KG1 (cell line): ENCODE measurements at places on chromosomes 16 and 17.

DNA sequence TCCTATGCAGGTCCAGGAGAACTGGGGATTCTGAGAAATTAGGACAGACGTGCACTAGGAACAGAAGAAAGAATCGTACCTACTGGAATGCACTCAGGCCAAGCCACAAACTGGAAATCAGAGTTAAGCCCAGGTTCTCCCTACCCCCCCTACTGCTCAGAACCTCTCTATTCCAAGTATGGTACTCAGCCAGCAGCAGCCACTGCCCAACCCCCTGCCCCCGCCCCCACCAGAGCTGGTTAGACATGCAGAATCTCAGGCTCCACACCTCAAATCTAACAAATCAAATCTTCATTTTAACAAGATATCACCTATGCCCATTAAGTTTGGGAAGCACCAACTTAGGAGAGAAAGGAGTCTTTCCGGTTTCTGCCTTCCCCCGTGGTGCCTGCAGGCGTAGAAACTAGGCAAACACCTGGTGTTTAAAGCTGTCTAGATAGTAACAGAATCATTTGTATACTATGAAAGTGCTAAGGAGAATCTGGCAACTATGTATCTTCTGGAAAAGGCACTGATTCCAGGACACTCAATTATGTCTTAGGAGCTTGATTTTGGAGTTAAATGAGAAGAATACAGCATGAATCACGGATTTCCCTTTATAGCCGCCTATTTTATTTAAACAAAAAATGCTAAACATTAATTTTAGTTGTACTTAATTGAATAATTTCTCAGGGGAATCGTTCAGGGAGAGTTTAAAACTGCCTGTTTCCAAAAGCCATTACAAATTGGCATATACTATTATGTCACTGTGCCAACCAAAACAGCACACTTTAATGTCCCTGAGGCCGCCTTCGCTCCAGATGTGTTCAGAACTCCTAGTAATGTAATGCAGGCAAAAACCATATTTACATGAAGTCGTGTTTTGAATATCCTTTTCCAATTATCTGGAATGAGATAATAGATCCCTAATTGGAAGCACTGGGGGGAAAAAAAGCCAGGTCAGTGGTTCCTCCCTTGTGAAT is 166.5 kb downstream of the STX8 start:
- DNase-seq: no peak

DNA sequence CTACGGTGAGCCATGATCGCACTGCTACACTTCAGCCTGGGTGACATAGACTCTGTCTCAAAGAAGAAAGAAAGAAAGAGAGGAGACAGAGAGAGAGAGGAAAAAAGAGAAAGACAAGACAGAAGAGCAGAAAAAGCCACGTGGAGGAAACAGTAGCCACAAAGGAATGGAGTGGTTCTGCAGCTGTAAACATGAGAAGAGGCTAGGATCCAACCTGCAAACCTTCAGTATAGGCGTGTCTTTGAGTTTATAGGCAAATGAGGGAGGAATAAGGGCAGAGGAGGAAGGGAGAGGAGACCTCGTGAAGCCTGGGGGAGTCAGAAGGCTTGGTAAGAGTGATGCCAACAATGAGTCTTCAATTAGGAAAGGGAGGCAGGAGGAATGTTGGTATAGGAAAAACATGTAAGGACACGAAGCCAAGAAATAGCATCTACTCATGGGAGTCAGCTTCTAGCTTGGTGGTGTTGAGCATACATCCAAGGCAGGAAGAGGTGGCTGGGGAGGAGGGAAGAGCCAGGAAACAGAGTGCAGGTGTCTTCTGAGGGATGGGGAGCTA is 3.9 kb downstream of the MED9 start:
- no peak for DNase-seq

- DNase-seq: no peak
Measured at GRCh38 chr17:3167574-3167973, 29.7 kb upstream of the OR1A2 start.

DNA sequence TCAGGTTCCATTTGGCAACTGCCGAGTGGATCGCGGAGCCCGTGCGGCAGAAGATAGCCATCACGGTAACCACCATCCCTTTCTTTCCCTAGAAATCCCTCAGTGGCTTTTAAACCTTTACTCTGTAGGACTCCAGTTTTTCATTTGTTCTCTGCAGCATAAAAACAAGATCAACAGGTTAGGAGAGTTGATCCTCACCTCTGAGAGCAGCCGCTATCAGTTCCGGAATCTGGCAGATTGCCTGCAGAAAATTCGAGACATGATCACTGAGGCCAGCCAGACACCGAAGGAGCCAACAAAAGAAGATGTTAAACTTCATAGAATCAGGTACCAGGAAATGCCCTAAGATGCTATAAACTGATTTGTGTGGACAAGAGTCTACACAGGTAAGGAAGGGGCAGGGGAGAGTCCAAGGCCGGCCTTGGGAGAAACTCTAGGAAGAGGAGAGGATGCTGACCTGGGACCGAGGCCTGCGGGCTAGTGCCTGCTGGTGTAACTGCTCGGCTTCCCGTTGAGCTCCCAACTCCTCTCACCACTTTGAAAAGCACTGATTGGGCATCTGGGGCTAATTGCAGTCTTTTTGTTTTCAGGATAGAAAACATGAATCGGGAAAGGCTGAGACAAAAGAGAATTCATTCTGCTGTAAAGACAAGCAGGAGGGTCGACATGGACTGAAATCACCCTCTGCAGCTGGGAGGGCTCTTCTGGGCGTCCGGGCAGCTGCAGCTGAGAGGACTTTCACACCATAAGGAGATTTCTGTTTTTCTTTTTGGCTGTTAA is 8.1 kb downstream of the MRPL58 start:
- DNase-seq: no peak

- DNase-seq: peak; percentile 76
Measured at GRCh38 chr17:81018044-81018802, 16.7 kb upstream of the BAIAP2 start.

DNA sequence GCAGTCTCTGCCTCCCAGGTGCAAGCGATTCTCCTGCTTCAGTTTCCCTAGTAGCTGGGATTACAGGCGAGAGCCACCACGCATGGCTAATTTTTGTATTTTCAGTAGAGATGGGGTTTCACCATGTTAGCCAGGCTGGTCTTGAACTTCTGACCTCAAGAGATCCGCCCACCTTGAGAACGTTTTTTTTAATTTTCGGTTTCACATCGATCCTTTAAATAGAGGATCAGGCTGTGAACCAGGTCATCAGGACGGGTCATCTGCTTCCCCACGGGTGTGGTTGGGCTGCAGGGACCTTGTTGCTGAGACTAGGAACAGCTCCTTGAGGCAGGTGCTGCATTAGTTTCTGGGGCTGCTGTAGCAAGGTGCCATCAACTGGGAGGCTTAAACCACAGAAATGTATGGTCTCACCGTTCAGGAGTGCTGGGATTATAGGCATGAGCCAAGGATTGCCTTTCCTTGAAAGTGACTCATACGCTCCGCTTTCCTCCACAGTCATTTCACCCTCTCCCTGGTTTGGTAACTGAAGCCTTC is 7.9 kb upstream of the NAGPA start:
- DNase-seq: no peak

DNA sequence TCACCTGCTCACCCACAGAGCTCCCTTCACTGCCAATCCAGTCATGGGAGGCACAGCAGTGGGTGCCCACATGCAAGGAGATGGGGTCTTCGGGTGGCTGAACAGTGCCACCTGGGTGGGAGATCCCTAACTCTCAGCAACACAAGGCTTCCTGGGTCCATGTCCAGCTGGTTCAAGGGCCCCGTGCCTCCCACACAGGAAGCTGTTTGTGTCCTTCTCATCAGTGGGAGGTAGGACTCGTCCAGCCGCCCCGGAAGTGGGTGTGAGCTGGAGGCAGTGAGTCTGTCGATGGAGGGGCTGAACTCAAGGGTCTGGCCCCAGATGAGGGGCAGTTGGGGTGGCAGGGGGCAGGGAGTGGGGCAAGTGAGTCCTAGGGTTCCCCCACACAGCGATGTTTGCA is 1.6 kb downstream of the FBXL16 start:
- DNase-seq: no peak

- no peak for DNase-seq
Measured at GRCh38 chr17:75084039-75084660, 3.6 kb upstream of the SLC16A5 start.

- no peak for DNase-seq
Measured at GRCh38 chr16:8887952-8888560, 5.9 kb downstream of the LITAFD start.

GRCh38 chr17:28738680-28739384 is 5.0 kb upstream of the TRAF4 start:
- no peak for DNase-seq

DNA sequence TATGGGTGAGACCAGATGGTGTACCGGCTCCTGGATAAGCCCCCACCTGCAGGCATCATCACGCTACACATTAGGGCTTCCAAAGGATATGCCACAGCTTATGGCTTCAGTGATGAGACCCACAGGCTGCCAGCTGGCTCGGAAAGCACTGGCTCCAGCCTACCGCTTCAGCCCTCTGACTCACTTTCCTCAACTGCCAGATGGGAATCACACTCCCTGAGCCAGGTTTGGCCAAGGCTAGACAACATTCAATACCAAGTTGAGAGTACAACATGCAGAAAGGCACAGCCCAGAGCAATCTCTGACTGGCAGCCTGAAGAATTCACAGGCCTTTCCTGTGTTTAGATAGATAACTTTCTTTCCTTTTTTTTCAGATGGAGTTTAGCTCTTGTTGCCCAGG is 10.3 kb downstream of the CENPV start:
- DNase-seq: no peak

DNA sequence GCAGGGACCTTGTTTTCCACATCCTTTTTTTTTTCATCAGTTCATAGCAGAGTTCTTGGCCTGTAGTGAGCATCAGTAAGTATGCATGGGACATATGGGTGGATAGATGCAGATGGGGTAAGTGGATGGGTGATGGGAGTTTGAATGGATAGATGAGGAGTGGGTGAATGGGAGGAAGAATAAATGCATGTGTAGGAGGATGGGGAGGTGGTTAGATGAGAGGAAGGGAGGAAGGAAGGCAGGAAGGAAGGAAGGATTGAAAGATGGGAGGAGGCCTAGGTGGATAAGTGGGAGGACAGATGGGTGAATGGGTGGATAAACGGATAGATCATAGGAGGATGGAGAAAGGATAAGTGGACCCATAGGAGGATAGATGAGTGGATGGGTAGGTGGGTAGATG is 3.9 kb upstream of the BEAN1 start:
- no peak for DNase-seq

- DNase-seq: no peak
Measured at GRCh38 chr17:74949455-74950115, 13.9 kb downstream of the OTOP3 start.

DNA sequence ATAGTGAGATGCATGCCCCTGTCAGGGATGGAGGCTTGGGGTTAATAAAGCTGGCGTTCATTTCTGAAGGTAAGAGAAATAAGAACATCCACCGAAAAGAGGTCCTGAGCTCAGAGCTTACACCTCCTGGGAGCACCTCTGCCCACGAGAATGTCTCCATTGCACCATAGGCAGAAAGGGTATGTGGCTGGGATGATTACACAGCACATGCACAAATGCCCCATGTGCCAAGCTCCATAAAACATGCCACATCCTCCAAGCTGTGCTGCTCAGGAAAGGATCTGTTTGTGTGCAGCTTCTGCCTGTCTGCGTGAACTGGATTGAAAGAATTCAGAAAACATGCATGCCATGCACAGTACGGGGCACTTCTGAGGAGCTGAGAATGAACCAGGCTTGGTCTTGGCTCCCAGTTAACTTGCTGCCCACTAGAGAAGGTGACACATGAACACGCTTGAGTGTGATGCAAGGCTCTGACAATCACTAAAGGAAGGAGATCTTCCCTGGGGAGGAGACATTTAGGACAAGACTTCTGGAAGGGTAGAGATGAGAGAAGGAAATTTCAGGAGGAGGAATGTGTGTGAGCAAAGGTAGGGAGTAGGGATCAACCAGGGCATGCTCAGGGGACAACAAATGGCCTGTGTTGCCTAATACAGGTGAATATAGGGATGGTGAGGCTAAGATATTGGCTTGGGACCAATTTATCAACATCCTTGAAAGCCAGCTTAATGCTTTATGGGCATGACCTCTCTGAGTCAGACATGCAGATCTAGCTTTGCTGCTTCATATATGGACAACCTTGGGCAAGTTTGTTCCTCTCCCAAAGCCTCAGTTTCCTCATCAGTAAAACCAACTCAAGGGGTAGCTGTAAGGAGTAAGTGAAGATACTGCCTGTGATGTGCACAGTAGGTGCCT is 32.0 kb upstream of the SMPD3 start:
- no peak for DNase-seq

- DNase-seq: no peak
Measured at GRCh38 chr16:4362476-4363135, 9.0 kb upstream of the VASN start.

GRCh38 chr17:48276776-48277175 is 153.2 kb downstream of the SKAP1 start:
- DNase-seq: no peak

- DNase-seq: no peak
Measured at GRCh38 chr17:978103-979093, 1.2 kb downstream of the NXN start.

DNA sequence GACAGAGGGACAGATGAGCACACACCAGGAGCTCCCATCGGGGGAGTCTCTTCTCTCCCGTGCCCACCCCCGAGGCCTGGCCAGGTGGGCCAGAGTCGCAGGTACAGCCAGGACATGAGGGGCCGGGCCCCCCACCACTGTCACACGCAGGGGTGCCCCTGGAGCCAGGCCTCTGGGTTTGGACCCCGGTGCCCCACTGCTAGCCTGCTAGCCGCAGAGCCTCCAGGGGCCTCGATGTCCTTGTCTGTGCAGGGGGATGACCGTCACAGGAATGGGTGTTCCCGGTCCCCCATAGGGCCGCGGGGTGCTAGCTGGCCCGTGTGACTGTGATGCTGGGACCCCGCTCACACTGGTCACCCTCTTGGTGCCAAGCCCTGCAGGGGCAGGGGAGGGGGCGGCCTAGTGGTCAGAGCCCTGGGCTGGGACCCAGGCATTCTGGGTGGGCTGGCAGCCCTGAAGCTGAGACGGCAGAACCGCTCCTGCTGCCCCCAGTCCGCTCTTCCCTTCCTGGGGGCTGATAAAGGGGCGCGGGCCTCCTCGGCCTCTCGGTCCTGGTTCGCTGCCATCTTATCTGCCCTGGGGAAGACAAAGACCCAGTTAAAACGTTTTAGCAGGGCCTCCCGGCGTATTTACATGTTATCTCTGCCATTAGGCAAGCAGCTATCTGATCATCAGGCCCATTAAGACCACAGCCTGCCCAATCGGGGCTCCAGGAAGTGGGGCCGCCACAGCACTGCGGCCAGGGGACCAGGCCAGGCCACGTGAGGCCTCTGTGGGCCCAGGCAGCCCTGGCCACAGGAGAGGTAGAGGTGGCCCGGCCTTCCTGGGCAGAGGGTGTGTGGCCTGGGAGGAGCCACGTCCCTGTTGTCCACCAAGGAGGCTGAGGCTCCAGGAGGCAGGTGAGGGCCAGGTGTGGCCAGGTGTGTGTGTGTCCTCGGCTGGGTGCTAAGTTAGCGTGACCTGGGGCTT is 57.2 kb upstream of the ZC3H18 start:
- no peak for DNase-seq

GRCh38 chr17:82065193-82065637 is 389 bp downstream of the DUS1L start:
- no peak for DNase-seq

GRCh38 chr17:69326377-69327059 is 415 bp downstream of the ABCA5 start:
- no peak for DNase-seq
